ENCODE measurements at places on chromosomes 5 and 9. TPM values are rescaled to one million over a fixed set of nuclear protein-coding genes. Genes with fewer than 3 reads are reported as not detected.

- no peak for DNase-seq
- no peak overlapping the region for H3K27ac ChIP-seq
Observed at GRCh38 chr5:147169399-147169798, 65.4 kb upstream of the STK32A start.

GRCh38 chr5:159902444-159903121 is 13.7 kb upstream of the ADRA1B start:
- H3K27me3 ChIP-seq: peaks cover 4% of the 10 kb centered on the region
- peaks cover 6% of the 10 kb centered on the region for H3K4me1 ChIP-seq
- DNase-seq: no peak
- no peak overlapping the region for H3K4me3 ChIP-seq
- H3K27ac ChIP-seq: no peak overlapping the region
- no peaks in the 10 kb centered on the region for H3K36me3 ChIP-seq

DNA sequence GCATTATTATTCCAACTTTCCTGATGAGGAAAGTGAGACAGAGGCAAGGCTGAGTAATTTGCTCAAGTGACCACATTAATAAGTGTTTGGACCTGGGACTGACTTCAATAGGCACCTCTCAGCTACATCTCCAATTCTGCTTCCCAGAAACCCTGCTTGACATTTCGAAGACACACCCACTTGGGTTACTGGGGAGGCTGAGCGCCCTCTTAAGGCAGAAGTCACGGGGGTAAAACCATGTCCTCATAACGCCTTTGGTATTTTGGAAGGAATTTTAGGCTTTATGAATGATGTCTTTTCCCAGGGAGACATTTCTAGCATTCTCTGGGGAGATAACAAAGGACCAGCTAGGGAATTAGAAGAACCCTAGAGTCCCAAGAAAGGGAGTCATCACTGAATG is 53.3 kb downstream of the TRPC7 start:
- no peaks in the 10 kb centered on the region for H3K4me1 ChIP-seq
- no peaks in the 10 kb centered on the region for H3K27me3 ChIP-seq
- H3K36me3 ChIP-seq: no peaks in the 10 kb centered on the region
- H3K4me3 ChIP-seq: no peak overlapping the region
- no peak for DNase-seq

- no peaks in the 10 kb centered on the region for H3K36me3 ChIP-seq
- DNase-seq: no peak
- no peaks in the 10 kb centered on the region for H3K27me3 ChIP-seq
- no peak overlapping the region for H3K27ac ChIP-seq
- H3K4me3 ChIP-seq: no peak overlapping the region
Observed at GRCh38 chr5:131366428-131366827, 102.6 kb downstream of the CDC42SE2 start.

ACOT12 gene
- not detected for total RNA-seq

TRIP13 gene
- 1.9 TPM for total RNA-seq

DNA sequence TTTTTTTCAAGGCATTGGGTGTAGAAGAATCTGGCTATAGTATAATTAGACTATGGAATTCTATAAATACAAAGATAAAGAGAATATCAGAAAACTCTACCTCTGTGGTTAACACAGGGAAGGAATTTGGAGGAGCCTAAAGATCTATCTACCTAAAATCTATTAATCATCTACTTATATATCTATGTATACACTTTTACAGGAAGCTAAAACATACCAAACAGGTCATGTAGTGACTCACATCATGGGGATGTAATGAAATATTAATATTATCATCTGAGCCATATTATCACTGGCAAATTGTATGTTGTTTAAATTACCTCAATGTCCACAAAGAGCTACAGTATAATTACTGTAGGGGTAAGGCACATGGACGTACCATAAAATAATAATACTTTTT is 1748.2 kb downstream of the EFNA5 start:
- H3K36me3 ChIP-seq: no peaks in the 10 kb centered on the region
- no peak overlapping the region for H3K4me3 ChIP-seq
- no peak overlapping the region for H3K27ac ChIP-seq
- H3K27me3 ChIP-seq: no peaks in the 10 kb centered on the region
- H3K4me1 ChIP-seq: no peaks in the 10 kb centered on the region

GRCh38 chr9:34892886-34893285 is 65.2 kb upstream of the PHF24 start:
- H3K36me3 ChIP-seq: no peaks in the 10 kb centered on the region
- DNase-seq: no peak
- H3K4me3 ChIP-seq: no peak overlapping the region
- peaks cover 22% of the 10 kb centered on the region for H3K27me3 ChIP-seq
- no peak overlapping the region for H3K27ac ChIP-seq
- no peaks in the 10 kb centered on the region for H3K4me1 ChIP-seq

GRCh38 chr9:3246241-3246640 is 279.6 kb downstream of the RFX3 start:
- no peaks in the 10 kb centered on the region for H3K36me3 ChIP-seq
- H3K27ac ChIP-seq: no peak overlapping the region
- no peaks in the 10 kb centered on the region for H3K27me3 ChIP-seq
- H3K4me1 ChIP-seq: no peaks in the 10 kb centered on the region

GRCh38 chr5:175418251-175418650 is 25.7 kb downstream of the DRD1 start:
- no peak overlapping the region for H3K27ac ChIP-seq
- peaks cover 15% of the 10 kb centered on the region for H3K27me3 ChIP-seq
- no peaks in the 10 kb centered on the region for H3K4me1 ChIP-seq
- H3K36me3 ChIP-seq: no peaks in the 10 kb centered on the region

PCDHGC4 gene
- total RNA-seq: 2.1 TPM

DNA sequence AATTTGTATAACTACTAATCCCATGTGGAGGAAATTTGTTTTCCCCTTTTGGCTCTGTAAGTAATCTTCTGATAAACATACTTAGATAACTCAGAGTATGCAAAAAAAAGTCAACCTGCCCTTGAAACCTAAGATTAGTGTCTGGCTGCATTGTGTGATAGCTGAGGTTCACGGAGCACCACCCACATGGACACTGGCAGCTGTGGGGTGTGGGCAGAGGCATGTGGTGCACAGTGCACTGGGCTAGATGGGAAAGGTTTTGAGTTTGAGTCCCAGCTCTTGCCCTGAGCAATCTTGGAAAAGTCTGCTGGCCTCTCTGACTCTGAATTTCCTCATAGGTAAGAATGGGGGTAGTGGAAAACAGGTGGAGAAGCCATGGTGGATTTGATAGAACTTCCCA is 75.1 kb downstream of the PLCXD3 start:
- no peak overlapping the region for H3K27ac ChIP-seq
- no peaks in the 10 kb centered on the region for H3K27me3 ChIP-seq
- H3K4me1 ChIP-seq: peaks cover 11% of the 10 kb centered on the region

DNA sequence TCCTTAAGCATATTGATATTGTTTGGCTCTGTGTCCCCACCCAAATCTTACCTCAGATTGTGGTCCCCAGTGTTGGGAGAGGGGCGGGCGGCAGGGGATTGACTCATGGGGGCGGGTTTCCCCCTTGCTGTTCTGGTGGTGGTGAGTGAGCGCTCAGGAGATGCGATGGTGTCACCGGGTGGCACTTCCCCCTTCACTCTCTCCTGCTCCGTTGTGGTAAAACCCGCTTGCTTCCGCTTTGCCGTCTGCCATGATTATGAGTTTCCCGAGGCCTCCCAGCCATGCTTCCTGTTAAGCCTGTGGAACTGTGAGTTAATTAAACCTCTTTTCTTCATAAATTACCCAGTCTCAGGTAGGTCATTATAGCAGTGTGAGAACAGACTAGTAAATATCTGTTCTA is 229.1 kb downstream of the IRX2 start:
- no peaks in the 10 kb centered on the region for H3K36me3 ChIP-seq
- no peaks in the 10 kb centered on the region for H3K4me1 ChIP-seq
- no peak overlapping the region for H3K4me3 ChIP-seq
- H3K27me3 ChIP-seq: no peaks in the 10 kb centered on the region

- no peak for DNase-seq
- no peaks in the 10 kb centered on the region for H3K27me3 ChIP-seq
- H3K36me3 ChIP-seq: no peaks in the 10 kb centered on the region
- peak overlapping the region; percentile 41 for H3K4me3 ChIP-seq
- peaks cover 18% of the 10 kb centered on the region for H3K4me1 ChIP-seq
Observed at GRCh38 chr9:124242331-124243194, 15.2 kb upstream of the NEK6 start.

- peaks cover 43% of the 10 kb centered on the region for H3K27me3 ChIP-seq
Observed at GRCh38 chr9:3180696-3181048, 336.8 kb upstream of the PUM3 start.

- H3K4me3 ChIP-seq: no peak overlapping the region
- no peak for DNase-seq
- no peaks in the 10 kb centered on the region for H3K36me3 ChIP-seq
Observed at GRCh38 chr5:8234179-8234770, 365.3 kb downstream of the MTRR start.

DNA sequence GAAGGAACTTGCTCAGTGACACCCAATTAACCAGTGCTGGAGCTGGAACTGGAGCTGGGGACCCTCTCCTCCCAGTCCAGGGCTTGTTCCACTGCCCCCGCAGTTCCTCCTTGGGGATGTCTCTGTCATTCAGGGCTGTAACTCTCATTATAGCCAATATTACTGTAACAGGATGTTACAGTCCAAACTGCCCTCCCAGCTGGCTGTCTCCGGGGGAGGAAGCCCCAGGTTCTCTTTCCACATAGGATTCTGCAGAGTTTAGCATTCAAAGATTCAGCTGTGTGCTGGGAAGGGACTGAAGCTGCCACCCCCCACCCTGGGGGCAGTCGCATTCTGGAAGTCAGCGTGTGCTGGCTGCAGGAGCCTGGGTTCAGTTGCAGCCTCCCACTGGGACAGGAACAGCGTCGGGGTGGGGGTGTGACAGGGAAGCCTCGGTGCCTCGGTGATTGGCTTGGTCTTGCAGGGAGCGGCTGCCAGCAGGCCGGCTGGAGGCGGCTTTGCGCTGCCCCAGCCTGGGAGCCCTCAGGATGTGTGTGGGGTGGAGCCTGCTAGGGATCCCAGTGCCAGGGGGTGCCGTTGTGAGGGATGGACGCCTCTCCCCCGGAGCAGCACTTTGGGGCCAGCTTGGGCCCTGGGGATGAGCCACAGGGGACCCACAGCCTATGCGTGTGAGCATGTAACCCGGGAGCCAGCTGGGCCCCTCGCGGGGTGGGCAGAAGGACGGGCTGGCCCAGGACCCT is 101.1 kb downstream of the RGS3 start:
- H3K27ac ChIP-seq: peak overlapping the region; percentile 95
- H3K4me1 ChIP-seq: peaks cover 61% of the 10 kb centered on the region
- DNase-seq: peak; percentile 73
- peak overlapping the region; percentile 55 for H3K4me3 ChIP-seq

DNA sequence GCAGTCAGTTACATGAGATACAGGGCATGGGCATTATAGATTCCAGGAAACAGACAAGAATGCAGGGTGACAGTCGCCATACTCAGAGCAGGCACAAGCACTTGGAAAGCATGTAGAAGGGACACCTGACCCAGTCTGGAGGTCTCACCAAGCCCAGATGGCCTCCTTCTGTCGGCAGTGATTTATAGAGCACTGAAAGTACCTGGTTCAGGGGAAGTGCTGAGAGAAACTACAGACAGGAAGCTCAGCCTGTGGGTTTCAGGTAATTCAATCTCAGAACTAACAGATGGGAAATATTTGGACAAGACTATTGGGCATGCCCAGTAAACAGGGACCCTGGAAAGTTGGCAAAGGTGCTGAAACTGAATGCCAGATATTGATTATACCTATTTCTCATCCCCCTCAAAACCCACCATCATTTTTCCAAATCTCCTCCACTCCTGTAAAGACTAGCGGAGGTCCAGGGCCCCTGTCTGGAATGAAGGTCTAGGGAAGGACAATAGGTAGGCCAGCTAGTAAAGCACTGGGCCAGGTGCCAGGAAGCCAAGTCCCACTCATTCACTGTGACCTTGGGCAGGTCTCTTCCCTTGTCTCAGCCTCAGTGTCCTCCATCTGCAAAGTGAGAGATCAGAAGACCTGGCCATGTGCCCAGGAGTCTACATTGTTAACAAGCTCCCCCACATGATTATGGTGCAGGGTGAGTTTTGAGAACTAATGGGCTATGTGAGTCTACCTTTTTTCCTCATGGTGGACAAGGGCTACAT is 26.9 kb downstream of the KLHL3 start:
- H3K4me1 ChIP-seq: peaks cover 10% of the 10 kb centered on the region
- DNase-seq: peak; percentile 18
- peaks cover 33% of the 10 kb centered on the region for H3K36me3 ChIP-seq
- H3K4me3 ChIP-seq: no peak overlapping the region

CSF1R gene
- 8.0 TPM for total RNA-seq

PNPLA7 gene
- 11.5 TPM for total RNA-seq

GRCh38 chr5:95870105-95870672 is 47.7 kb upstream of the GLRX start:
- no peak overlapping the region for H3K4me3 ChIP-seq
- no peaks in the 10 kb centered on the region for H3K36me3 ChIP-seq
- no peak for DNase-seq
- H3K4me1 ChIP-seq: peaks cover 14% of the 10 kb centered on the region
- H3K27me3 ChIP-seq: no peaks in the 10 kb centered on the region

GABRB2 gene
- total RNA-seq: 0.11 TPM

DNA sequence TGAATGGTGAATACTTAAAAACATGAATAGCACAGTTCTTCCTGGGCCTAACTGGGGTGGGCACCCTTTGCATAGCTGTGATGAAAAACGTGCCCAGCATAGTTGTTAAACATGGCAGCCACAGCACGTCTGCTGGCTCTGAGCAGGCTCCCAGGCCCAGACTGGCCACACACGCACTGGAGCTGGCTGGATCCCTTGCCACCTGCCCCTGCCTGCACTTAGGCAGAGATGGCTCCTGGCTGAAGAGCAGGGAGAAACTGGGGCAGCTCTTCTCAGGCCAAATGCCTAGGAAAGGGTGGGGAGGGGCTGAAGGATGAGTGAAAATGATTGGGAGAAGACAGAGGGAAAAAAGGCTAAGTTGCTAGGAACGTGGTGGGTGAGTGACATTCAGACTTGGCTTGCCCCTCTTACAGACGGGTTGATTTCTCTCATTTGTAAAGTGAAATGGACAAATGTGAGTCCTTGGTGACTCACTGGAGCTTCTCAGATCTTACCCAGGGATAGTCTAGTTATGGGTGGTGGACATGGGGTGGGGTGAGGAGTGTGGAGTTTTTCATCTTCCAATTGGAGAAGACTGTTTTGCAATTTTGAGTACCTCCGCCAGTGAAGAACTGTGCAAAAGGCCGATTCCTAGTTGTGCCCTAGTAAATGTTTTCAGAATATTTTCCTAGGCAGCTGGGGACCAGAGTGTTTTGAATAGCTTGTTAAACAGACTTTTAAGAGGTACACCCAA is 42.4 kb downstream of the TRIO start:
- peak overlapping the region; percentile 70 for H3K27ac ChIP-seq
- peaks cover 67% of the 10 kb centered on the region for H3K4me1 ChIP-seq
- no peaks in the 10 kb centered on the region for H3K36me3 ChIP-seq
- no peak overlapping the region for H3K4me3 ChIP-seq

DNA sequence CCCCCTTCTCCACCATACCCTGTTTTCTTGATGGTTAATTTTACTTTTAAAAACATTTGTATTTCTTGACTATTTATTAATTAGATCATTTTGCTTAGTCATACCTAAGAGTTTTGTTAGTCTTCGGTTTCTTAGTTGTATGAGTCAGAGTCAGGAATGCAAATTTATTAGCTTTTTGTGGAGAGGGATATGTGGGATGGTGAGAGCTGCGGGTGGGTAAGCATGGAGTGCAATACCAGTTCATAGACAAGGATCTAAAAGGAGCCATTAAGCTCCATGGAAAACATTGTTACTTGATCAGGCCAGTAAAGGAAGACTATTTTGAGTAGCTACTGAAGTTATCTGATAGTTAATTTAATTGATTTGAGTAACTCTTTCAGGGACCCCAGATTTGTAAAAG is 77.5 kb downstream of the ZSWIM6 start:
- H3K4me1 ChIP-seq: peaks cover 23% of the 10 kb centered on the region
- H3K27ac ChIP-seq: no peak overlapping the region
- DNase-seq: no peak
- H3K36me3 ChIP-seq: no peaks in the 10 kb centered on the region
- H3K4me3 ChIP-seq: no peak overlapping the region

CARTPT gene
- total RNA-seq: not detected

GRCh38 chr5:180463916-180464602 is 30.1 kb upstream of the CNOT6 start:
- DNase-seq: no peak
- H3K36me3 ChIP-seq: no peaks in the 10 kb centered on the region
- H3K27me3 ChIP-seq: no peaks in the 10 kb centered on the region
- no peaks in the 10 kb centered on the region for H3K4me1 ChIP-seq
